ENCODE measurements at places on chromosomes 7 and 10.

DNA sequence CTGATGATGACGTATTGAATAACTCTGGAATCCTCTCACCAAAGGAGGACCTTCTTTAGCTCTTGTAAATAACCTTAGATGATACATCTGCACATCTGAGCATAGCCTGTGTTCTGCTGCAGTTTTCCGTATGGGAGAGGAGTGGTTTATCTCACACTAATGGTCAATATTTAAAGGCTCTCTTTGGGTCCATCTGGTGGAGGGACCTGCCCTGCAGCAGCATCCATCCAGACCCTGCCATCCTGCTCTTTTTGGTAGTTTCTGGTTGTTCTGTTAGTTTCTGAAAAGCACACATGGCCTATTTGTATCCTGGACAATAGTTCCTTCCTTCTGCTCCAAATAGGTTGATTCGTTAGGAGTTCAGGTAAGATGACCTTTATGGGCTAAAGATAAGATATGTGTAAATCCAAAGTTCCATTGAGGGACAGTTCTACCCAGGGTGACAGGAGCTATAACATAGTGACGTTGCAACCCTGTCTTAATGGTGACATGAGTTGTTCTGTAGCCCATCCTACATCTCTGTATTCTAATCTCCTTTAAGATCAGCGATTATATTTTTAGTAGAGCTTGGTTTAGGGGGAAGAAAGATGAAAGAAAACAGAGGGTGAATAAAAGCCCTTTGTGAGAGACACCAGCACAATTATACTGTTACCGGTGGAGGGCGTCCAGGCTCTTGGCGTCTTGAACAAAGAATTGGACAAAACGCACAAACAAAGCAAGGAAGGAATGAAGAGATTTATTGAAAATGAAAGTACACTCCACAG is 60.0 kb upstream of the KLF14 start:
- no peak for DNase-seq

DNA sequence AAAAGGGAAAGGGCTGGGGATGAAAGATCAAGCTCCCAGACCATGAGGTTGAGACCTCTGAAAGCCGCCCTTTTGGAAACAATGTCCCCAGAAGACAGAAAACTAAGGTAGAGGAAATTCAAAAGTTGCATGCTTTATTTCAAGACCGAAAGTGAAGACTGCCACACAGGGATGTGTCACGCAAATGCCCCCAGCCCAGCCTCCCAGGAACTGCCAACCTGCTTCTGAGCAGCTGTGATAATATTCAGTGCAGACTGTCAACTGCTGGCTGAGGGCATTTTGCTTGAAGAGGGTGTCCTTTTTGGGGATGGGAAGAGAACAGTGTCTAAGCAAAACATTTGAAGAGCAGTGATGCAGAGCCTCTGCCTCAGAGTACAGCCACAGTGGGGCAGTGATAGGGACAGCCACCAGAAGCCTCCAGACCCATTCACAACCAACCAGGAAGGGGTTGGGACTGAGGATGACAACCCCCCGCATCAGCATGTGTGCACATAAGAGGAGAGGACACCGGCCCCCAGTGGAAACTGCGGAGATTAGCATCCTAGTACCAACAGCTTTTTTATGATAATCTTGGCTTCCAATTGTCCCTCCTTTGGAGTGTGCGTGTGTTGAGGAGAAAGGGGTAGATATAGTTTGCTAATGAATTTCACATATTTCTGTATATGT is 34.7 kb upstream of the NFE2L3 start:
- DNase-seq: no peak

GRCh38 chr10:63219749-63220148 is 86.6 kb downstream of the NRBF2 start:
- no peak for DNase-seq

GRCh38 chr10:102918817-102919245 is 737 bp downstream of the CNNM2 start:
- DNase-seq: no peak

DNA sequence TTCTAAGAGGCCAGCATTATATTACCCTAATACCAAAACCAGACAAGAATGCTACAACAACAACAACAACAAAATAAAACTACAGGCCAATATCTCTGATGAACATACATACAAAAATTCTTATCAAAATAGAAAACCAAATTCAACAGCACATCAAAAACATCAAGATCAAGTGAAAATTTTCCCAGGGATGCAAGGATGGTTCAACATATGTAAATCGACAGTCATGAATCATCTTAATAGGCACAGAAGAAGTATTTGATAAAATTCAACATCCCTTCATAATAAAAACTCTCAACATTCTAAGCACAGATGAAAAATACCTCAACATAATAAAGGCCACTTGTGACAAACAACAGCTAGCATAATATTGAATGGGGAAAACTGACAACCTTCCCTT is 75.3 kb downstream of the JMJD1C start:
- no peak for DNase-seq

- DNase-seq: no peak
Measured at GRCh38 chr10:78339251-78339650, 305.6 kb downstream of the RPS24 start.

DNA sequence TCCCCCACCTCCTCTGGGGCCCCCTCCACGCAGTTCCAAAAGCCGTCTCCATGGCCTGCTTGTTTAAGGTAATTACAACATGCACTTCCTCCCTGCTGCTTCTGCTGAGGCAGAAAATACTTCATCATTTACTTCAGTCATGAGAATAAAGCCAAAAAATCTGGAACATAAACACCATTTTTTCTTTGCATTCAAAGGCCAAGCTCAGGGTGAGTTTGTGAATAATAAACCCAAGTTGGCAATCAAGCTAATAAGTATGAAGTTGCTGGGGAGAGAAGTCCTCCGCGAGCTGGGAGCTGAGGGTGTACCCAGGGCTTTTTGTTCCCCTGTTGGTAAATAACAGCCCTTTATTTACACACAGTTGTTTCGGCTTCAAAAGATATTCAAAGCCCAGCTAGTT is 70.5 kb downstream of the FAM204A start:
- no peak for DNase-seq

DNA sequence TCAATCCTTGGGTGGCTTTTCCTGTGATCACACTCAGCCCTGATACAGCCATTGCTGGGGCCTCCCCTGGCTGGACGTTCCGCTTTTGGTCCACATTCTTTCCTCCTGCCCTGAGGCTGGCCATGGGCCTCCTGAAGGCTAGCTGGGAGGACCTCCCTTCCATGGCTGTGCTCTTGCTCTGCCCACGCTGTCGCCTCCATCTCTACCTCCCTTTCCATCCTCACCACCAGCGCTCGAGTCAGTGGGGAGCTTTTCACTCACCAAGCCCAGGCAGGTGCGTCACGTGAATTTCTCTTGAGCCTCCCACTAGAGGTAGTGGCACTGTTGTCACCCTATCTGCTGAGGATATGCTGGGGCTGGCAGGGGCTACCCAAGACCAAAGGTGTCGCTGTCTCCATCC is 85.9 kb downstream of the BMS1 start:
- DNase-seq: no peak

GRCh38 chr10:3225561-3225960 is 53.0 kb upstream of the PITRM1 start:
- no peak for DNase-seq

DNA sequence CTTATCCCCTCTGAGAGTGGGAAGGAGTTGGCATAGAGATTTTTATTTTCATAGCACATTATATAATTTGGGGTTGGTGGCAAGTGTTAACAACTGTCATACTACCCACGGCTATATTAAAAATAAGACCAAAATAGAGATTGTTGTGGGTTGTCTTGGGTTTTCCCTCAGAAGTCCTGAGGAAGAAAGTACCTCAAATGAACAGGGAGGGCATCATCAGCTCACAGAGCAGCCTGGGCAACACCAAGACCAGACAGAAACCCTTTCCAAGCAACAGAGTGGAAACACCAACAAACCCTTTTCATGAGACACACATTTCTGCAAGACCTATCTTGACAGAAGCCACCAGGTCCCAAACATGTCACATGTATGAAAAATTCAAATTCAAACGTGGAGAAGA is 121.2 kb downstream of the GLI3 start:
- DNase-seq: no peak

GRCh38 chr7:40996233-40996677 is 706.6 kb downstream of the INHBA start:
- no peak for DNase-seq

- DNase-seq: no peak
Measured at GRCh38 chr10:106929291-106929895, 235.1 kb downstream of the SORCS1 start.

GRCh38 chr7:64838691-64839090 is 44.5 kb downstream of the ZNF138 start:
- DNase-seq: no peak

GRCh38 chr7:69640216-69640615 is 41.9 kb downstream of the AUTS2 start:
- no peak for DNase-seq

- no peak for DNase-seq
Measured at GRCh38 chr10:76453997-76454396, 1022.6 kb downstream of the LRMDA start.

- no peak for DNase-seq
Measured at GRCh38 chr10:92691591-92692079, 1.9 kb downstream of the HHEX start.

DNA sequence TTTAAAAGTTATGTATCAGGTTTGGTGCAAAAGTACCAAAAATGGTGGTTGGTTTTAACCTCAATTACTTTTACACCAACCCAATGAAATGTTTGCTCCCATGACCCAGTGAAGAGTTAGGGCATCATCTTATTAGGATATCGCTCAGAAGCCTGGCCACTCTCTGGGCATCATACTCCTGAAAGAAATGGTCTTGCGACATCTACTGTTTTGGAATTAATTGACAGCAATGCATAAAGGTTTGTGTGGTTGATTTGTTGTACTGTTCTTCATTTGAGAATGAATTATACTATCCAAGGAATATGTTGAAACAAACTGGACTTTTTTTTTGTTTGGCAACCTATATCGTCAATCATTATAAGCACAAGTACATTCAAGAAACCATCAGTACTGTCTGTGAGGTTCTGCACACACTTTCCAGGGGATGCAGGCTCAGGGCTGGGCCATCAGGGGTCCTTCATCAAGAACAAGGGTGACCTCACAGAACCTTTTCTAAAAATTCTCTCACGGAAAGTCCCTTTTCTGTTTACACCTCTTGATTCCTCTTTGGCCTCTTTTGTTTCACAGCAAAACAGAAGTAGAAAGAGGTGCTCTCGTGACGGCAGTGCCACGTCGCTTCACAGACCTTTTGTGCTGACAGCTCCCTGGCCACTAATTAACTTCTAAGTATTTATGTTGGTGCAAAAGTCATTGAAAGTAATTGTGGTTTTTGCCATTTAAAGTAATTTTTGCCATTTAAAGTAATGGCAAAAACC is 117.2 kb upstream of the KLF6 start:
- no peak for DNase-seq

DNA sequence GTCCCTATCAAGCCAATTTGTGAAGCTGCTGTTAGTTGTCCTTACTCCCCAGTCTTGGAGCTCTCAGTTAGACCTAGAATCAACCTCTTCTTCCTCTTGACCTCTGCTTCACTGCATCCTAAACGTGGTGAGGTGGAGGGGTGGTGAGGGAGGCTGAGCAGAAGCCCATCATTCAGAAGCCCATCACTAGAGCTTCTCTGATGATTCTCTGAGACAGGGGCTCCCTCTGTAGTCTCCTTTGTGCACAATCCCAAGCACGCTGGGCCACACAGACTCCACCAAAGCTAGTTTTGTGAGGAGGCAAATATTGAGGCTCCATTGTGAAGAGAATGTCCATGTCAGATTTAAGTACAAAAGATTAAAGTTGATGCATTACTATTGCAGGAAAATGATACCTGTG is 163.8 kb upstream of the PRSS1 start:
- no peak for DNase-seq

DNA sequence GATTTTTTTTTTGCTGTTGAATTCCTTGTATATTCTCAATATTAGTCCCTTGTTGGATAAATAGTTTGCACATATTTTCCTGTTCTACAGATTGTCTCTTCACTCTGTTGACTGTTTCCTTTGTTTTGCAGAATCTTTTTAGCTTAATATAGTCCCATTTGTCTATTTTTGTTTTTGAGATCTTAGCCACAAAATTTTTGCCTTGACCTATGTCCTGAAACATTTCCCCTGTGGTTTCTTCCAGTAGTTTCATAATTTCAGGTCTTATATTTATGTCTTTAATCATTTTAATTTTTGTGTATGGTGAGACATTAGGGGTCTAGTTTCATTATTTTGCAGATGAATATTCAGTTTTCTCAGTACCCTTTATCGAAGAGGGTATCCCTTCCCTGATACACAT is 92.7 kb downstream of the LANCL2 start:
- no peak for DNase-seq

DNA sequence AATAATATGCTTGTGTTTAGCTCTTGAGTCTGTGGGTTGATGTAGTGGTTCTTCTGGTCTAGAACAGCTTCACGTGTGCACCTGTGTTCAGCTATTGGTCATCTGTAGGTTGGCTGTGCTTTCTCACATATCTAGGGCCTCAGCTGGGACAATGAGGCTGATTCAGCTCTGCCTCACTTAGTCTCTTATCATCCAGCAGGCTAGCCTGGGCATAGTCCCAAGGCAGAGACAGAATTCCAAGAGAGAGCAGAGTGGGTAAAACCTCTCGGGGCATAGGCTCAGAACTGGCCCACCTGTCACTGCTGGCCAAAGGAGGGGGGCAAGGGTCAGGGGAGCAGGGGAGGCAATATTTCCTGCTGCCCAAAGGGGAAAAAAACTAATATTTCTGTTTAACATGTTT is 32.0 kb upstream of the MXI1 start:
- no peak for DNase-seq

DNA sequence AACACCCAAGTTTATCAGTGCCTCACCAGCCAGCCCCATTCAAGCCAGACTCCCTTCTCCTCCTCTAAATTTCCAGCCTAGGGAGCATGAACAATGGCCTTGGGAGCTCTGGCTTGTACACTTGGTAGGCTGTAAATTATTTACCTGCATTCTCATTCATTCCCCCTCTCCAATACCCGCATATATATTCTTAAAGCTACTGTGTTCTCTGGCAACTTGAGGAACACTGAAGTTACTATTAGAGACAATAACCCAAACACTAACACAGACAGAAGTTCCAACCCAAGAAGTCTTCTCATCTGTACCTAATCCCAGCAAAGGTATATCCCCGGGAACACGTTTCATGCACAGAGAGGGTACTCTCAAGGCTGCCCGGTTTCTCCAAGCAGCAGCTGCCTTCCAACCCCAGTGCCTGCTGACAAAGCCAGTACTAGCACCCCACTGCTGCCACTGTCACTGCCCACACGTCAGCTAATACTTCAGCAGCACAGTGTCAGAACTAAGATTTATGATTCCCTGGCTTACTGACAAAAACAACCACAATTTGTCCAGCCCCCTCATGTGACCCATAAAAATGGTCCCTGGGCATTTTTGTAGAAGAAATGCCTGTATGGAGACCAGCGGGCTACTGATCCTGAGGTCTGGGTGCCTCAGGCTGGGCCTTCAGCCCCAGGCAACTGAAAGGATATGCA is 3.1 kb downstream of the WDR91 start:
- DNase-seq: no peak

GRCh38 chr7:31336202-31337001 is 4.1 kb downstream of the NEUROD6 start:
- DNase-seq: no peak

GRCh38 chr10:62244785-62245467 is 23.7 kb downstream of the RTKN2 start:
- no peak for DNase-seq

Data from NCI-H187 (cell line).